Trophoblast cell (in vitro differentiated cells and primary cell): ENCODE measurements at places on chromosomes 1 and 21.

DNA sequence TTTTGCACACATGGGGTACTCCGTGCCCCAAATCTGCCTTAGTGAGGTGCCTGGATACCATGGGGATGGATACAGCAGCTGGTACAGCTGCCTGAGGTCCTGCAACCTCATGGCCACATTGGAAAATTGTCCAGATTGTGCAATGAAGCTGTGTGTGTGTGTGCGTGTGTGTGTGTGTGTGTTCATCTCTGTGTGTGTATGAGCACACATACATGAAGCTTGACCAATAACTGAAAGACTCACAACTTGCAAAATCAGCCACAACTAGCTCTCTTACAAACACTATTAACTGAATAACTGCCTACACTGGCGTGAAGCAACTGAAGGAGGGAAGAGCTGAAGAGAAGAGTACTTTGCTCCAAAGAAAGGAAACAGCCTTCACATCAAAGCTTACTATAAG is 78.1 kb downstream of the ERG start:
- DNase-seq: no peak

GRCh38 chr1:59814180-59814900 is 409 bp upstream of the HOOK1 start:
- DNase-seq: peak; percentile 91

DNA sequence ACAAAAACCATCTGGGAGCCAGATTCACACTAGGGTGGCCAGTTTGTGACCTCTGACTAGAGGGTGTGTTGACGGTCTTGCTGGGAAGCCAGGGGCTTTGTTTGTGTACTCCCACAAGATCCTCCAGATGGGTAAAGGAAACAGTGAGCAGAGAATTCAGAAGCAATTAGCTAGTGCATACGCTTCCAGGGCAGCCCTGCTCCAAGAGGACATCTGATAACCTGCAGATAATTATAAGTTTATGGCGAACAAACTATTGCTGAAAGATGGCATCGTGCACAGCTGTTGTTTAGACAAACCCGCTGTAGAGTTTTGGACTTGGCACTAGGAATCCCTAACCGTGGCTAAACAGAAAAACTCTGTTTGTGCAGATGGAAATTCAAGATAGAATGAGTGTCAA is 326.4 kb downstream of the TGFB2 start:
- no peak for DNase-seq

- no peak for DNase-seq
These were observed 55.6 kb upstream of the GPR153 start for GRCh38 chr1:6316240-6317097.

DNA sequence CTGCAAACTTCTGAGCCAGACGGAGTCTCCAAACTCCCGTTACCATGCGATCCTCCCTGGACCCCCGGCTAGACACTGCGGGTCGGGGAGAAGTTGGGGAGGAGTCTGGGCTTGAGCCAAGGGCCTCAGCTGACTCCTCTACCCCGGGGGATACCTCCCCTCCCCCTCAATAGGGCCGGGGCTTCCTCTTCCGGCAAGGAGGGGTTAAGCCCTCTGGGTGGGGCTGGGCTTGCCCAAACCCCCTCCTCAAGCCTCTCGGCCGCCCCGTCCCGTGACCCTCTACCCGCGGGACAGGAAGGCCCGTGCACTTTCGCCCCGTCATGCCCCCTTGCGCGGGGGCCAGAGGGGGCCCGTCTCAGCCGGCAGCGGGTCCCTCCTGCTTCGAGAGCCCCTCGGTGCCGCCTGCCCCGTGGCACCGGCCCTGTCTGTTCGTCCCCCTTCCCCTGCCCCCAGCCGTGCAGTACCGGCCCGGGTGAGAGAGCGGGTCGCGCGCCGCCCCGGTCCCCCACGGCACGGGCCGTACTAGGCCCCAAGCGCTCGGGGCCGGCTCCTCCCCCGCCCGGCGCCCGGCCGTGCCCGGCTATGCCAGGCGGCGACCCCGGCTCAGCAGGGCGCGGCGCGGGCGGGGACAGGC is 652 bp downstream of the ARL8A start:
- DNase-seq: no peak

DNA sequence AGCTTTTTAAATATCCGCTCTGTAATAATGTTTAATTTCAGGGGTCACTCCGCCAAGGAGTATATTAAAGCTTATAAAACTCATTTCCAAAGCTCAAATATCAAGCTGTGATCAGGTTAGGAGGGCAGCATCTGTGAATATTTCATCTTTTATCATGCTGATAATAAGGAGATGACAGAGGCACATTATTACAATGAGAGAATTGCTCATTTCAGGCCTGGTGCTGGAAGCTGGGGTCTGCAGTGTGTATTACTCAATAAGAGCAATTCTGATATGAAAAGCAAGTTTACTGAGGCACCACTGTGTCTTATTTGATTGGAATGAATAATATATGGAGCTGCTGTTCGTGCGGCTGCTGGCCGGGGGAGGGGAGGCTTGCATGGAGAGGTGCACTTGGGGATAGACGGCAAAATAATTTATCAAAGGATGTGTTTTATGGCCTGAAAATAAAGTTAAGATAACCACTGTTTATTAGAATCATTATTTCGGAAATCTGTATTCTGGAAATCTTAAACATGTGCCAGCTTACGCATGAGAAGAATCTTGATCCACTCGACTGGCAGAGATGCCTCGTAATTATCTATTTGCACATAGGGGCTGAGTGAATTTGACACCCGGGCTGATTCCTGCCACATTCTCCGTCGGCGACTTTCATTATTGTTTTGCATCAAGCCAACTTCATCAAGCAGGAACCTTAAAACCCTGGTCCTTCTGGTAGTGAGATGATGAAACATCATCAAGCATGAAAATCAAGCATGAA is 173.2 kb downstream of the RRAGC start:
- DNase-seq: peak; percentile 13

- no peak for DNase-seq
These were observed 5.0 kb upstream of the ADGRB2 start for GRCh38 chr1:31768939-31769704.

DNA sequence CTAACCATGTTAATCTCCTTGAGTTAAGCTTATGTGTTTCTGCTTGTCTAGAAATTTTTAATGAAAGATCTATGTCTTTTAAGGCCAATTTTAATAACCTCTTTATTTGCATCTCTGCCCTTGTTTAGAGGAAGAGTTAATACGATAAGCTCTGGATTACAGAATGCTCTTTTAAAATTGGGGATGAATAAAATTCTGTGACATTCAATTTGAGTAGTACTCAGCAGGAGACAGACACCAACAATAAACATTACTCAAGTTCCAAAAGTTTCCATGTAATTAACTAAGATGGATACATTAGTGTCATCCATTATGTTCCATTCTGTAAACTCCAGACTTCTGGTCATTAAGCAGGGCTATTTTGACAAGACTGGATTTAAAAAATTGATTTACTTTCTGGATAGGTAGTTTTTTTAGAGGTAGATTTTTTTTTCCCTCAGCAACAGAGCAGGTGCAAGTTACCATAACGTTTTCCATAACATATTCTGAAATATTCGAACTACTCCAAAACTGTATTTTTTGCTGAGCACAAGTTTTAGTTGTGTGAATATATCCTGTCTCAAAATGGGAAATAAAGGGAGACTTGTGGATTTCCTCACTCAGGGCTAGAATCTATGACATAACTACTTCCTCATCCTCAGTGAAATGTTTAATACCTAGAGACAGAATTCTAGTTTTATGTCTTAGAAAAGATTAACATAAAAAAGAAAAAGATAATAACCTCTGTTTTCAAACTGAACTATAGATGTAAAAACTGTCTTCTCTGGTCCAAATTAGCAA is 221.7 kb downstream of the NEGR1 start:
- DNase-seq: no peak

- peak; percentile 82 for DNase-seq
These were observed 7.3 kb downstream of the GJA5 start for GRCh38 chr1:147753081-147753480.

GRCh38 chr1:116855191-116855619 is 54.5 kb upstream of the PTGFRN start:
- no peak for DNase-seq

DNA sequence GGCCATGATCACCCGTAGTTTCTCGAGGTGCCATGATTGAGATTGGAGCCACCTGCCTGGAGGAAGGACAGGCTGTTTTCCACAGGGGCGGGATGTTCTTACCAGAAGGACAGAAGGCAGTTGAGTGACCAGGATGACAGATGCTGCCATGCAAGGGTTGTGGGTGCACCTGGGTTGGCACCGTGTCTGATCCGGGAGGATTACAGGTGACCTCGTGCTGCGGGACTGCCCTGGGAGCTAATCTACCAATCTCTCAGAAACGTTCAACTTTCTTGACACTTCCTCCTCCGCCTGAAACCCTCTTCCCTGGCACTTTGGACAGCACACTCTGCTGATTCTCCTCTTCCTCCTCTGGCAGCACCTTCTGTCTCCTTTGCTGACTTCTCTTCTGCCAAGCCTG is 13.8 kb upstream of the SLC6A9 start:
- DNase-seq: no peak

DNA sequence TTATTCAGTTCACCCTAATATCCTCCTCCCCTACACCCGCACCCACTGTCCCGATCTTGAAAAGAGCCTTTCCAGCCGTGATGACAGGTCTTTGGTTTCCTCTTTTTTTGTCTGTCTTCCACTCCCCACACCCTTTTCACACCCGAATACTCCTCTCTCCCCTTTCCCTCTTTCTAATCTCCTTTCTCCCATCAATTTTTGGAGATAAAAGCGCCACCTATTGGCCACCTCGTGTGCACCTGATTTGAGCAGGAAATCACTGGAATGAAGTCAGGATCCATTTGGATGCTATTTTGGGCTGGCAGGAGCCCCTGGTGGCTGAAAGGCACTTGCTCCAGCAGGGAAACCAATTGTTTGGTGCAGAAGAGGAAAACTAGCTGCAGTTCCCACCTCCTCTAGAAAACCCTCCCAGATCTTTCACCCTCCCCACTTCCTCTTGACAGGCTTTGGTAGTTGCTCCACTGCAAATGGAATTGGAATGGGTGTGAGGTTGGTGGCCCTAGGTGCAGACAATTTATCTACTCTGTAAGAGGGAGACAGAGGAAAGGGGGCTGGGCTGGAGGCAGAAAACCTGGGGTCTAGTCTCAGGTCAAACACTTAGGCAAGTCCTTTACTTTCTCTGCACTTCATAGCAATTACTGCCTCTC is 8.4 kb downstream of the FOXE3 start:
- DNase-seq: peak; percentile 70

- no peak for DNase-seq
These were observed 36.0 kb downstream of the FAM177B start for GRCh38 chr1:222772996-222773379.

DNA sequence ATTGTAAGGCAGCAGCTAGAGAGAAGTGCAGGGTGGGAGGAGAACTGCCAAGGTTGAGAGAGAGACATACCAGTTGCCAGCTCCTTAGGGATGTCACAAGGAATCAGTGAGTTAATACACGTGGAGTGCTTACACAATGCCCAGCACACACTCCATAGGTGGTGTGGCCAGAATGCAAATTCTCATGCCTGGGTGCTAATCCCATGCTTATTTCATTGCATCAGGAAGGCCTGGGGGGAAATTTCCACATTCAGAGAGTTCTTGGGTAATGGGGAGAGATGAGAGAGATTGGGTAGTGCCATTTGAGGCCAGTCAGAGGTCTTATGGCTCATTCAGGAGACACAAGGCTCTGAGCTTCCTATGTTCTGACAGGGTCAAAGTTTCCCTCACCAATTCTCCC is 38.7 kb downstream of the GJA5 start:
- DNase-seq: peak; percentile 98

- DNase-seq: no peak
These were observed 205.8 kb downstream of the PLA2G4A start for GRCh38 chr1:187034501-187034900.

GRCh38 chr1:12501661-12502060 is 116.3 kb downstream of the DHRS3 start:
- DNase-seq: no peak

GRCh38 chr1:180606155-180606554 is 25.7 kb upstream of the XPR1 start:
- no peak for DNase-seq

GRCh38 chr1:213041443-213041842 is 9.6 kb upstream of the RPS6KC1 start:
- DNase-seq: no peak

- no peak for DNase-seq
These were observed 15.9 kb upstream of the NUAK2 start for GRCh38 chr1:205337481-205337880.

DNA sequence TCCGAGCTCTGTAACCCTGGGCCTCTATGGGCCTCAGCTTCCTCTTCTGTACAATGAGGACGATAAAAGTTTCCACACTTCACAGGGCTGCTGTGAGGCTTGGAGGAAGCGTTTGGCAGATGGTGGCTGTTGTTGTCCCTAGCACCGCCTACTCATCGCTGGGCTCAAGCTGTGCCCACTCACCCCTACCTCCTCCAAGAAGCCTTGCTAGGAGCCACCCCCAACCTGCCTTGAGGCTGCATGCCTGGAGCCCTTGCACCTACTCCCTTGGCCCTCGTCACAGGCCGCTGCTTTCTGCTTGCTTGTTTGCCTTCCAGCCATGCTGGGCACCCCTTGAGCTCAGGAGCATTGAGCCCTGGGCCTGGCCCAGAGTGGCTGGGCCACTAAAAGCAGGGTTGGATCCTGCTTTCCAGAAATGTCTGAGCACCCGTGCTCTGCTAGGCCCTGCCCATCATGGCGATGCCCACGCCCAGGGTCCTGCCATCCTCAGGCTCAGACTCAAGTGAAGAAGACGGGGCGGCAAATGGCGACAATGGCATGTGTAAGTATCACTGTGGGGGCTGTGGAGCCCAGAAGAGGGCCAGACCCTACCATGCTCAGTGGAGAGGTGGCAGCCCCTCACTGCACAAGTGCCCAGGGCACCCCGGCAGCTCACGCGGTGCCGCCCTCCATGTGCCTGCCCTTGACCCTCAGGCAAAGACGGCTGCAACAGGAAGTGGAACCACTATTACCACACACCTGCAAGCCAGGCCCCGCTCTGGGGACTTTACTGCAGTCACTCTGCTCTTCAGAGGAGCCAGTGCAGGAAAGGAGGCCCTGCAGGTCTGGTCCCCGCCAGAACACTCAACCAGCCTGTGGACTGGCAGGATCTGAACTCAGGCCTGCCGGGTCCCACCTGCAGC is 9.5 kb downstream of the SH3BGRL3 start:
- DNase-seq: no peak

GRCh38 chr1:53458634-53459033 is 565 bp upstream of the DMRTB1 start:
- no peak for DNase-seq

- no peak for DNase-seq
These were observed 472.3 kb upstream of the VAMP3 start for GRCh38 chr1:7298749-7299151.

GRCh38 chr1:18885311-18886002 is 16.9 kb downstream of the ALDH4A1 start:
- DNase-seq: no peak
